ENCODE measurements at places on chromosomes 5 and 9.

- no peak for DNase-seq
Measured at GRCh38 chr9:121182101-121182836, 19.4 kb downstream of the RAB14 start.

- peak; percentile 36 for DNase-seq
Measured at GRCh38 chr5:159451197-159452052, 121.1 kb upstream of the IL12B start.

- DNase-seq, result no peak
Measured at GRCh38 chr5:37495668-37496347, 116.7 kb downstream of the WDR70 start.

GRCh38 chr9:124803911-124804310 is 27.0 kb downstream of the OLFML2A start:
- DNase-seq, result no peak

Data from body of pancreas (tissue), 4 donors.